Activated naive CD8-positive, alpha-beta T cell treated with anti-CD3 and anti-CD28 coated beads, Interleukin-2, amount 50 U/mL, for 24 hours (primary cell): ENCODE measurements at places on chromosomes 7 and 10.
A peak's percentile ranks its signal among the peaks of the same experiment; 100 is the strongest.

DNA sequence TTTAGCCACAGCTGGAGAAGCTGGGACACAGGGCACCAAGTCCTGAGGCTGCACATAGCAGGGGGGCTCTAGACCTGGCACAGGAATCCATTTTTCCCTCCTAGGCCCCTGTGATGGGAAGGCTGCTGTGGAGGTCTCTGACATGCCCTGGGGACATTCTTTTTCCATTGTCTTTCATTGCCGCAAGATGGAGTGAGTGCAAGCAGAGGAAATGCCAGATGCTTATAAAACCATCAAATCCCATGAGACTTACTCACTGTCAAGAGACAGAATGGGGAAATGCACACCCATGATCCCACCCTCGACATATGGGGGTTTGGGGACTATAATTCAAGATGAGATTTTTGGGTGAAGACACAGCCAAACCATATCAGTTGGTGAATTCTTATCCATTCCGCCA, 94.7 kb upstream of the FERD3L start:
- DNase-seq, result no peak

GRCh38 chr7:107782374-107782773, 20.6 kb downstream of the SLC26A3 start:
- no peak for DNase-seq

DNA sequence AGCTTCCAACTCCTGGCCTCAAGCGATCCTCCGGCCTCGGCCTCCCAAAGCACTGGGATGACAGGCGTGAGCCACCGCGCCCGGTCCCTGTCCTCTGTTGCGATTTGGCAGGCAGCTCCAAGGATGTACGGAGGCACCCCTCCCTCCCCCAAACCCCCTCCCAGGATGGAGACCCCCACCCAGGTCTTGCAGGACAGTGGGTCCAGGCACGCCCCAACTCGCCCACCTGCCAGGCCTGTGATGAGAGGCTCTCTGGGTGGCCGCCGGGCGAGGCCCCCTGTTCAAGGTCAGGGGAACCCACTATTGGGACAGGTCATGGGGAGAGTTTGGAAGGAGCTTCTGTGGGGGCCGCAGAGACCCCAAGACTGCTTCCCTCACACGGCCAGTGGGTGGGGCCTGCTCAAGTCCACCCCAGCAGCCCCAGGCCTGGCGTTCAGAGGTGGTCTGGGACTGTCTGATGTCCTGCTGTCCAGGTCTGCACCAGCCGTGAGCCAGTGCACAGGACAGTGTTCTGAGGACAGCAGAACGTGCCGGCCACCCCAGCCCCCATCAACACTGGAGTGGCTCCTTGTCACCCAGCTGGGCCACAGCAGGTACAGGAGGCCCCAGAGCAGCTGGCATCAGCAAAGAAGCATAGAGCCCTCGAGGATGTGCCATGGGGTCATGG, 2.5 kb downstream of the ADAP1 start:
- no peak for DNase-seq

DNA sequence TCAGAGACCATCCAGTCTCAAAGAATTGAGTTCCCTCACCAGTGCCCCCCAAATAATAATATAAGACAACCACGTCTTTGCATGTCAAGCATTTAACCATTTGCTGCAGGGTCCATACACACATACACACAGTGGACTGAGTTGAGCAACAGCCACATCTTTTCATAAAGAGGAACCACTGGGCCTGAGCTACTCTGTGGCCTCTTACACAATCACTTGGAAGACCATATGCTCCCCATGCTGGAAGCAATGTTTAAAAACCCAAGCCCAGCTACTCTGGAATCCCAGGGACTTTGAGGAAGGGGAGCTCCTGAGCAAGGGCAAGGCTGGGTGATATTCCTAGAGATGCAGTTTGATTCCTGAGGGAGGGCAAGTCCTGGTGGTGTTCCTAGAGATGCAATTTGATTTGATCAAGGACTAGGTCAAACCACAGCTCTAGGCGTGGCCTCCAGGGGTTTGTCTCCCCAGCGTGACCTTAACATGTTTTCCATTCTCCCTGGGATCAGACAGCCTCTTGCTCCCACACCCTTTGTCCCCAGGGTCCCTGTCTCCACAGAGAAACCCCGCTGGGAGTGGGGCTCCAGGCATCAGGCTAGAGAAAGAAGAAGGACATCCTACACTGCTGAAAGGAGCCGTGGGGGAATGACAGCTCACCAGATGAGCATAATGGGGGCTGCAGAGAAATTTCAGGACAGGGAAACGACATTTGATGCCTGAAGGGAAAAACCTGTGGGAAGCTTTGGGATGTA, 376.2 kb upstream of the MGMT start:
- no peak for DNase-seq

DNA sequence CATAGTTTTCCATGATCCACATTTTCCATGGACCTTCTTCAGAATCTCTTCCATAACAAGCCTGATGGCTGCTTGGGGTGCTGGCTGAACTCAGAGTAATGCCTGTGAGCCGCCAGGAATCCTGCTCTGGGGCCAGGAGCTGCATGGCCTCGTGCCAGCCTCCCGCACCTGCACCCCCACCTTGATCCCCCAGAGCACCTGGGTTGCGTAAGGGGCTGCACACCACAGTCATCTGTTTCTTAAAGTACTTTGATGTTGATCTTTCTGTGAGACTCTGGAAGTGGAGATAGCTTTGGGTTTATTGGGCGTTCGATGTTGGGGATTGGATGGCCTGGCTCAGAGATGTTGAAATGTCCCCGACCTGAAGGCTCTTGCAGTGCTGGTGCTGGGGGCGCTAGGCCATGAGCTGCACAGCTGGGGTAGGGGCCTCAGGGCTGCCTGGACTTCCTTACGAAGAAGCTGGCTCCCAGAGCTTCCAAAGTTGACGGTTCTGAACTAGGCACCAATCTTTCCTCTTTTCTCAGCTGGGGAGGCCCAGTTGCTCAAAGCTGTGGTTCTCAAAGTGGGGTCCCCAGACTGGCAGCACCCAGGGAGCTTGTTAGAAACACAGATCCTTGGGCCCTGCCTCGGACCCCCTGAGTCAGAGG, 534.0 kb downstream of the DNAJB6 start:
- no peak for DNase-seq

- no peak for DNase-seq
Measured at GRCh38 chr7:93374345-93374940, 142.3 kb downstream of the VPS50 start.

DNA sequence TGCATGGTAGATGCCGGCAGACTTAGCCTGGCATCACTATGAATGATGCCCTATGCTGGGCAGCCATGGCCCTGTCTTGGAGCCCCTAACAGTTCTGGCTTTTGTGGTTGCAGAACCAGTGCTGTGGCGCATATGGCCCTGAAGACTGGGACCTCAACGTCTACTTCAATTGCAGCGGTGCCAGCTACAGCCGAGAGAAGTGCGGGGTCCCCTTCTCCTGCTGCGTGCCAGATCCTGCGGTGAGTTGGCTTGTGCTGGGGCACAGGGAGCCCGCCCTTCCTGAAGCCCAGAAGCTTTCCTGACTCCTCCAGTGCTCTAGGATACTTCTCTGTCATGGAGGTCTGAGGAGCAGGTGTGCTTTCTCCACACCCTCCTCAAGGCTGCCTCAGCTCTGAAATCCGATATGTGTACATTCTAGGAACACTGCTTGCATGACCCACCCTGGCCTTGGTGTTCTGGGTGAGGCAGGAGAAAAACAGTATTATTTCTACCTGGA, 25.6 kb upstream of the SH2D4B start:
- no peak for DNase-seq

- DNase-seq, result peak; percentile 42
Measured at GRCh38 chr10:124743191-124744101, 732 bp downstream of the FAM53B start.

- no peak for DNase-seq
Measured at GRCh38 chr7:98289333-98289875, 7.9 kb downstream of the BRI3 start.

- DNase-seq, result no peak
Measured at GRCh38 chr7:45211066-45211465, 53.5 kb downstream of the RAMP3 start.

GRCh38 chr7:6442114-6442513, 5.6 kb downstream of the DAGLB start:
- DNase-seq, result no peak

- DNase-seq, result no peak
Measured at GRCh38 chr7:150803161-150803860, 2.7 kb downstream of the TMEM176A start.

DNA sequence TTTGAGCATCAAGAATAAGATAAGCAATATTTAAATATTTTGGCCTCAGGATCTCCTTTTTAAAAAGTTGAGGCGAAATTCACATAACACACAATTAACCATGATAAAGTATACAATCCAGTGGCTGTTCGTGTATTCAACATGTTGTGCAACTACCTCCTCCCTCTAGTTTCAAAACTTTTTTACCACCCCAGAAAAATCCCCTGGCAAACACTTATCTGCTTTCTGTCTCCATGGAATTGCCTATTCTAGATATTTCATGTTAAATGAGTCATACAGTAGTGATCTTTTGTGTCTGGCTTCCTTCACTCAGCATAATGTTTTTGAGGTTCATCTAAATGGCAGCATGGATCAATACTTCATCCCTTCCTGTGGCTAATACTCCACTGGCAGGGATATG, 31.8 kb upstream of the IL15RA start:
- DNase-seq, result no peak

DNA sequence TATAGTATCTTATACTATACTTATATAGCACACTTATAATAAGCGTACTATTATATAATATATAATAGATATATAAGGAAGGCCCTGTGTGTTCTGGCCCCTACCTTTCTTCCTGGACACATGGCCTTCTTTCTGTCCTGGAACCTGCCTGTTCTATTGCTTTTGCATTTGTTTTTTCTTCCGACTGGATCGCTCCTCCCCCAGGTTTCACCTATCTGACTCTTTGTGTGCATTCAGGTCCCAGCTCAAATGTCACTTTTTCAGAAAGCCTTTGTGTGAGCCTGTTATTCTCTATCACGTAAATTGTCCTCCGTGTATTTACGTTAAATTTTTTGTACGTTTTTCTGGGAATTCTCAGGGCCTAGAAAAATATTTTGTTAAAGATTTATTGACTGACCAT, 2.9 kb upstream of the TRIM8 start:
- no peak for DNase-seq

GRCh38 chr10:10869592-10869991, 148.1 kb upstream of the CELF2 start:
- DNase-seq, result no peak

GRCh38 chr7:77242068-77242467, 42.4 kb upstream of the FGL2 start:
- no peak for DNase-seq

DNA sequence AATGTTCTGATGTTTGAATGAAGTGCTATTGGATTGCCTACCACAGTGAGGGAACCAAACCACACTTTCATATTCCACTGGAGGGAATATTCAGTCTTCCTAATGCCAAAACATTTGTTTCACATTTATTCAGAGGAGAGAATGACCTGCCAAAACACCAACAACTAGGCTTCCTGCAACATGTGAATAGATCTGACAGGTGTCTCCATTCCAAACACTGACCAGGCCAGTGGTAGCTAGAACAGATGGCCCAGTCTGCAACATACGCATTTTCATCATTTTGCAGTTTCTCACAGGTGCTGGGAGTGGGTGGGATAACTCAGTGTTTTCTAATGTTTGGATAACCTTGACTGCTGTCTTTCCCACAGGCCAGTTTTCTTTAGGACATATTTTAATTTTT, 110.0 kb downstream of the RELN start:
- no peak for DNase-seq
